ENCODE measurements at places on chromosomes 1 and 21. TPM values are rescaled to one million over a fixed set of nuclear protein-coding genes. Genes with fewer than 3 reads are reported as not detected.

GPR153 gene
- total RNA-seq, result 3.0 TPM

REN gene
- total RNA-seq, result 0.77 TPM

SUSD4 gene
- total RNA-seq, result 0.44 TPM

JAM2 gene
- 1.00 TPM for total RNA-seq

SFT2D2 gene
- total RNA-seq, result 41.6 TPM

TCEA3 gene
- total RNA-seq, result 6.8 TPM

LCE3D gene
- total RNA-seq, result not detected

QSOX1 gene
- total RNA-seq, result 304 TPM

ADGRL4 gene
- total RNA-seq, result 3.7 TPM

TSACC gene
- total RNA-seq, result not detected

UBE2U gene
- not detected for total RNA-seq

RIPPLY3 gene
- not detected for total RNA-seq

MGST3 gene
- total RNA-seq, result 213 TPM

LRRC8C gene
- 9.2 TPM for total RNA-seq

ABCA4 gene
- 0.12 TPM for total RNA-seq

HSF2BP gene
- total RNA-seq, result 1.00 TPM

SLC44A5 gene
- 0.25 TPM for total RNA-seq

SPRR2A gene
- not detected for total RNA-seq

TTLL10 gene
- 0.12 TPM for total RNA-seq

TRIM63 gene
- total RNA-seq, result 0.11 TPM

LRRC52 gene
- not detected for total RNA-seq

C8A gene
- not detected for total RNA-seq
